Muscle of back (tissue), 13 donors: ENCODE measurements at places on chromosomes 6 and 20.
A peak's percentile ranks its signal among the peaks of the same experiment; 100 is the strongest.

GRCh38 chr6:25405442-25405841 is 126.3 kb downstream of the CARMIL1 start:
- DNase-seq = no peak

GRCh38 chr6:55877283-55877682 is 1.9 kb upstream of the BMP5 start:
- DNase-seq = peak; percentile 71

DNA sequence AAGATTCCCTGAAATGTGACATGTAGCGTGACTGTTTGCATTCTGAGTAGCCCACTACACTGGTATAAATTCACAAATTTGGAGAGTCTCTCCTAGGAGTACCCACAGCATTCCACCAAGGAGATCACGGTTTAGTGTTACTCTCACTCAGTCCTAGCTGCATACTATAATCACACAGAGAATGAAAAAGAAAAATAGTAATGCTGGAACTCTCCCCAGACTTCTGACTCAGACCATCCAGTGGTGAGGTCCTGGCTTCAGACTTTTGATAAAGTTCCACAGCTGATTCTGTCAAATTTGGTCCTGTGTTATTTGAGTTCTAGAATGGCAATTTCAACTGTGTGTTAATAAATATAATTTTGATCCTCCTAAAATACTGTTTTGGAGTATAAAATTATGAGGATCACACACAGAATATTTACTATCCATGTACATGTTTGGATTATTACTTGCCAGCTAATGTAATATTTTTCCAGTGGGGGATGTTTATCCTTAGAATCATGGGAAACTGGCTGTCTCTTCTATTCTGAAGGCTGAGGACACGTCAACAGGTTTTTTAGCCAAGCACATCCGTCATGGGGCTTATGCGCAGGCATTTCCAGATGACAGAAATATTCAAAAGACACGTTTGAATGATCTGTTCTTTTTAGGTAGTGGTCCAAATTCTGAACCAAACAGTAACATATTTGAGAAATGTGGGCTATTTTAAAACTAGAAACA is 5.1 kb upstream of the KIAA0408 start:
- peak; percentile 86 for DNase-seq

DNA sequence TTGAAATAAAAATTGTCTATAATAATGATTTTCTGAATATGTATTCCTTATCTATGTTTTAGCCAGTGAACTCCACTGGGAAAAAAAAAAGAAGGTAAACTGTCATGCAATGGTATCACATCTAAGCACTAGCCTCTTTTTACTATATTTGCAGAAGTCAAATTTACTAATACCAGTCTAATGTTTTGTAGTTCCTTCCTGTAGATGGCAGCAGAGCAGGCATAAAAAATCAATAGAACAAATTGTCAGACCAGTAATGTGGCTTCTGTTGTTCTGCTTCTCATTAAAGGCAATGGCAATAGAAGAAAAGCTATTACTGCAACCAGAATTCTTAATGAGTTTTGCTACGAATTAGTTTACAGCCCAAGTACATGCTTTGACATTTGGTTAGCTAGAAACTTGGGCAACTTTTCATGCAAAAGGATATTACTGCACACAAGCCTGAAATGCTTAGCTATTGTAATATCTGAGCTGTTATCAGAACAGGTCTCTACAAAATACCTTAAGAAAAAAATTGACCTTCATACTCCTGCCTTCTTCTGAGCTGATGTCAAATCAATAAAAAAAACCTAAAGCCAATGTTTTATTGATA is 476.9 kb downstream of the KHDRBS2 start:
- DNase-seq = peak; percentile 4

DNA sequence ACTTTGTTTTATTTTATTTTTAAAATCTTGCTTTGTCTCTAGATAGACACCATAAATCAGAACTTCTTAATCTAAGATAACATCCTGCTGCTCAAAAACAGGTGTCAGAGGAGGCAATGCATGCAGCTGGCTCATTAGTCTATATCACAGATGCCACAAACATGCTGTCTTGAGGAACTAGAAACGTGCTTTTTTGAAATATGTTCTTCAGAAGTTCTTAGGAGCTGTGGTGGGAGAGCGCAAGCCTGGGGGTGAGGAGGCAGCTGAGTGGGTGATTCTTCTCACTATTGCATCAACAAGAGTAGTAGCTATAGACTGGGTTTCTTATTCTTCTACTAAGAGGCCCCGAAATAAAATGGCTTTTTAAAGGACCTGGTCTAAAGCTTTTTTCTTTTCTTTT is 23.4 kb downstream of the IL22RA2 start:
- no peak for DNase-seq

DNA sequence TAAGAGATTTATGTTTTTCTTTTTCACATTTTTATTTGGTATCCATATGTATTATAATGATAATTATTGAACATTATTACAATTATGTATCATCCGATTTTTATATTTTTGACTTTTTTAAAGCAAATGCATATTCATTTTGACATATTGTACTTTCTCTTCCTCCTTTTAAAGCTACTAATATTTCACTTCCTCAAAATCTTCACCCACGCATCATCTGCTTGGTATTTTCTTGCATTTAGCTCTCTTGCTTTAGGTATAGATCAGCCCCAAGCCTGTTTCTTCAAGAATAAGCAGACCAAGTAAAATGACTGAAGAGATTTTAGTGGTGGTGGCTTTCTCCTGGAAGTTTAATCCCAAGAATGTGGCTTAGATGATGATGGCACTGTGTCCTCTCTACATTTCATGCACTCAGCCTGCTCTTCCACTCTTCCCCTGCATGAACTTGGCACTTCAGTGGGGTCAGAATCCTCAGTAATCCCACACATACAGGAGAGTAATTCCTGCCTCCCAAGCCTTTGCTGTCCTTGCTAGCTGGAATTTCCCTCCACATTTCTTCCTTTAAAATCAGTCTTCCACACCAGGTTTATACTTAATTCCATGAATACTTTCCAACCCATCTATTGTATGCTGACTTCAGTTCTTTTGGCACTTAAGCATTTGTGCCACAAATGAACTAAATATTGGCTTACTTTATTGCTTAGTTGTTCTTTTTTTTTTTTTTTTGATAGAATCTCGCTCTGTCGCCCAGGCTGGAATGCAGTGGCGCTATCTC is 8.2 kb downstream of the NCOA7 start:
- no peak for DNase-seq

DNA sequence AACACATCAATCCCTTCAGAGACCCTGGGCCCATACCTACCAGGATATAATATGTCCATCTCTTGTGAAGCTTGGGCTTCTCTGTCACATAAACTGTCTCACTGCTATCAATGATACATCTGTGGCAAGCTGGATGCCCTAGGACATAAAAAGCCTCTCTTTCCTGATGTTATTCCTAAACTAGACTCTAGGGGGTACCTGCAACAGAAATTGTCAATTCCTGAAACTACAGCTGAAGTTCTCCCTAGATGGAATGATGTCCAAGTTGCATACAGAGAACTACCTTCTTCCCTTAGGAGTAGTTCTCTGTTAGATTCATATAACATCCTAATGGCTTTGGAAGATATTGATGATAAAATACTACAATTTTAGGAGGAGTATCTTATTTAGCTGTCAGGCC is 35.8 kb downstream of the TBX18 start:
- no peak for DNase-seq
